ENCODE measurements at places on chromosomes 13 and 19. TPM values are rescaled to one million over a fixed set of nuclear protein-coding genes. Genes with fewer than 3 reads are reported as not detected.

GRCh38 chr13:26914624-26915023 is 154.0 kb upstream of the GPR12 start:
- no peak overlapping the region for H3K4me3 ChIP-seq
- H3K4me1 ChIP-seq: no peaks in the 10 kb centered on the region
- no peaks in the 10 kb centered on the region for H3K27me3 ChIP-seq
- no peaks in the 10 kb centered on the region for H3K36me3 ChIP-seq
- H3K27ac ChIP-seq: no peak overlapping the region

GRCh38 chr19:48413879-48414587 is 20.6 kb downstream of the GRIN2D start:
- H3K4me1 ChIP-seq: peaks cover 14% of the 10 kb centered on the region
- H3K4me3 ChIP-seq: no peak overlapping the region
- H3K27me3 ChIP-seq: peaks cover 30% of the 10 kb centered on the region
- no peak overlapping the region for H3K27ac ChIP-seq
- no peak for DNase-seq
- H3K36me3 ChIP-seq: no peaks in the 10 kb centered on the region

DNA sequence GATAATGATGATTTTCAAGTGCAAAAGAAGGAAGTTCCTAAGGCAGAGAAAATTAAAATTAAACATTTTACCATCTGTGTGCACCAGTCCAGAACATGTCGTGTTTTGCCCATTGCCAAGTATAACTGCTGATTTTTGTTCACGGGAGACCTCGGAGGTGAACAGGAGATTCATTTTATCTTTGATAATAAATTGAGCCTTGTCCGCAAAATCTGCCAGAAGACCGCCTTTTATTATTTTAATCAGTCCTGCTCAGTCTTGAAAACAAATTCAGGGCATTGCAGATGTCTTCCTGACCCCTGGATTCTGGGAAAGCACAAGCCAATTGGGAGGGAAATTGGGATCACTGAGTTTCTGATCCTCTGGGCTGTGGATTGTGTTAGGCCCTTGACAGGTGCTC is 165.9 kb downstream of the STK24 start:
- no peaks in the 10 kb centered on the region for H3K27me3 ChIP-seq
- no peaks in the 10 kb centered on the region for H3K36me3 ChIP-seq
- H3K27ac ChIP-seq: no peak overlapping the region

DNA sequence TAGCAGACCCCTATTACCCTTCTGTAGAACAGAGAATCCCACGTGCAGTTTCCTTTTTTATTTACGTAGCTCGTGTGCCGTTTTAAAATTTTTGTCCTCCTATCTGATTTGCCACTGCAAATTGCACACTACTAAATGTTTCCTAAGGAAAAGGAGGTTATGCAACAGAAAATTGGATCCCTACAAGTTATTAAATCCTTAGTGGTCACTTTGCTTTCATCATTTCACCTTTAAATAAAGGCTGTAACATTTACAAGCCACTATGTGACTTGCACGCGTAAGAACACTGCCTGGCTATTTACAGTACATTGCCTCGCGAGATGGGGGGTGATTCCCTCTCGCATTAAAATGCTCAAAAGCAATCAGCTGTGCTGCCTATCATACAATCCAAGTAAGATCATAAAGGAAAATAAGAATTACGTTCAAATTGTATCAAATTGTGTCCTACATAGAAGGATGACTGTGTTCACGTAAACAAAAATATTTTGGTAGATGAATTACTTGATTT is 525.6 kb downstream of the SUCLA2 start:
- no peak for DNase-seq
- H3K4me3 ChIP-seq: no peak overlapping the region
- no peaks in the 10 kb centered on the region for H3K36me3 ChIP-seq
- no peak overlapping the region for H3K27ac ChIP-seq
- no peaks in the 10 kb centered on the region for H3K27me3 ChIP-seq

DNA sequence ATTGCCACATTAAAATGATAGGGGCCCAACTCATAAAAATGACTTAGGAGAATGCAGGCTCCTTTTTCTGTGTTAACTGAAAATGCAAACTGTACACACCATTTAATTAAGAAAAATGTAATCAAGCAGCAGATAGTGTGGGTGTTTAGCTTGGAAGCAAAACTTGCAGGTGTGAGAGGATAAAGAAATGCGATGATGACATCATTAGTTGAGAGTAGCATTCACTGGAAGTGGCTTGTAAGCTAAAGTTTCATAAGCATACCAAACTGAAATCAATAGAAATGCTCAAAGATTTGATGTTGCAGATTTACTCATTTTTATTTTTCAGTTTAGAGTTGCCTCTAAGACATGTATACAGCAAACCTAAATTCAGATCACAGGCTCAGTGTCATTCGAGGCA is 86.6 kb downstream of the PRR20E start:
- no peaks in the 10 kb centered on the region for H3K4me1 ChIP-seq
- H3K4me3 ChIP-seq: no peak overlapping the region
- DNase-seq: no peak
- H3K27ac ChIP-seq: no peak overlapping the region
- no peaks in the 10 kb centered on the region for H3K36me3 ChIP-seq
- H3K27me3 ChIP-seq: no peaks in the 10 kb centered on the region

- no peaks in the 10 kb centered on the region for H3K4me1 ChIP-seq
- no peak for DNase-seq
- no peaks in the 10 kb centered on the region for H3K27me3 ChIP-seq
- no peak overlapping the region for H3K27ac ChIP-seq
Measured at GRCh38 chr19:29431332-29431731, 94.5 kb upstream of the VSTM2B start.

DNA sequence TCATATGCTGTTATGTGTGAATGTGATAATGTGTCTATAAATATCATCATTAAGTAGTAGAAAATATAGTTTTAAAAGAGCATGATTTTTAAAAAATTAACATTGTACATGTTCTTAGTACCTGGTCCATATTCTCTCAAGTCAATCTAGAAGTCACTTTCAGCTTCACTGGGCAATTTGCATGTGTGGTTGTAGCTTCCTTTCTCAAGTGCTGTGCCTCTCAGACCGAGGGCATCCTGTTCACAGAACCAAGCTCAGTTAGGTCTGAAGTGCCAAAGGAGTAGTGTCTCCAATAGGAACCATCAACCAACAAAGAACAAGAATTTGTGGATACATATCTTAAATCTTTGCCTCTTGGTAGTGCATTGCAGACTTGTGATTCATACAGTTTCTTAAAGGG is 541.8 kb upstream of the SLC10A2 start:
- no peaks in the 10 kb centered on the region for H3K4me1 ChIP-seq
- no peak overlapping the region for H3K27ac ChIP-seq
- H3K36me3 ChIP-seq: no peaks in the 10 kb centered on the region
- DNase-seq: no peak
- H3K27me3 ChIP-seq: no peaks in the 10 kb centered on the region

- H3K27me3 ChIP-seq: no peaks in the 10 kb centered on the region
- no peak overlapping the region for H3K4me3 ChIP-seq
- H3K27ac ChIP-seq: no peak overlapping the region
- peak; percentile 77 for DNase-seq
- no peaks in the 10 kb centered on the region for H3K4me1 ChIP-seq
- no peaks in the 10 kb centered on the region for H3K36me3 ChIP-seq
Measured at GRCh38 chr19:19053508-19054314, 10.1 kb upstream of the SLC25A42 start.

DNA sequence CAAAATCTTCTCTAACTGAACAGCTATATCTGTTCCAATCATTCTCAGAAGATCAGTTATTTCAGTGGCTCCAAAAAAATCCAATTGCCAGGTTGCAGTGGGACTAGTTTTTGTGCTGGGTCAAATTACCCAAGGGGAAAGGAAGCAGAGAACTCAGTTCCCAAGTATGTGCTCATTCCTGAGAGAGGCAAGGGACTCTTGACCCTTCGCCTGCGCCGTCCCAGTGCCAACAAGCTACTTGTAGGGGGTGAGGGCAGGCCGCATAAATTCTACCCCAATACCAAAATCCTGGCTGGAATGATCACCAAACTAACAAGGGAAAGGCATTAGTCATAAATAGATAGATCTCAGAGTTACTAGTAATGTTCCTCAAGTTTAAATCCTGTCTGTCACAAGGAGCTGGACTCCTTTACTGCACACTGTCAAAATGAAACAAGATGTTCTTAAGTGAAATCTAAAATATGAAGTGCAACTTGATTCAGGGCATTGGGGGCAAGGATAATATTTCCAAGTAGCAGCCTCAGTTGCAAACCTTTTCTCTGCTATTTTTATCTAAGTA is 50.6 kb downstream of the XPO4 start:
- no peak overlapping the region for H3K4me3 ChIP-seq
- no peak overlapping the region for H3K27ac ChIP-seq
- DNase-seq: no peak
- no peaks in the 10 kb centered on the region for H3K36me3 ChIP-seq

Gene ADGRE2
- 1.00 TPM for total RNA-seq

Gene RNF17
- total RNA-seq: not detected

Gene FFAR2
- total RNA-seq: not detected

All from transverse colon (tissue), 4 donors.